ENCODE measurements at places on chromosomes 7 and 10.

DNA sequence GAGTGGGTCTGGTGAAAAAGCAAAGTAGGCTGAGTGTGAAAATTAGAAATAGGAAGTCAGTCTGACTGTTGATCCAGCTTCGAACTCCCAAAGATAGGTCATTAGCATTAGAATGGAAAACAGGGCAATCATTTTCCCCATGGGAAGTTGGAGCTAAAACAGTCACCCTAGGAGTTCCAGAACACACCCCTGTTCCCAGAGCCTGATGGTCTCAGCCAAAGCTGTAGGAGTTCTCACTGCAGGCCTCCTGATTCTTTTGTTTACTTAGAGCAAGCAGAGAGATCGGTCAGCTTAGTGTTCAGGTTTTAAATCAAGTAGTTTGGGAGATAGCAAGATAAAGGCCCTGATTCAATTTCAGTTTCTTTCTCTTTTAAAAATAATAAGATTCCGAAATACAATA, 28.8 kb upstream of the JCAD start:
- no peak for DNase-seq
- no peaks in the 10 kb centered on the region for H3K36me3 ChIP-seq
- no peak overlapping the region for H3K4me3 ChIP-seq
- H3K27me3 ChIP-seq = no peaks in the 10 kb centered on the region

- no peak overlapping the region for H3K4me3 ChIP-seq
- H3K4me1 ChIP-seq = no peaks in the 10 kb centered on the region
- peaks cover 2% of the 10 kb centered on the region for H3K27me3 ChIP-seq
- DNase-seq = no peak
Observed at GRCh38 chr7:158407581-158408317, 179.9 kb downstream of the PTPRN2 start.

DNA sequence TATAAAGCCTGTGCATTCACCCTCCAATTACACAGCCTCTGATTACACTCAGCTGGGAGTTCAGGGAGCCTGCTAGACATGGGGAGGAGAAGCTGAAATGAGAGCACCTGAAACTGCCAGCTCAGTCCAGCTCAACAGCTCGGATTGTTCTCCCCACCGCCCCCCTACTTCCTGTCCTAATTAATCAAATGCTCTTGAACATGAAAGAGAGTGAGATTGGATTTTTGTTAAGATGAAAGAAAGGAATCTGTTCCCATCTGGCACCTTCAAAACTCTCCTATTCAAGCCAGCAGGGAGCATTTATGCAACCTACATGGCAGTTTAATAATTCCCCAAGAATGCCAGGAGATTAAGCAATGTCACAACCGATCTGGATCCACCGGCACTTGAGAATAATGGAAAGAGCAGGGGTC, 98.0 kb downstream of the NPSR1 start:
- peaks cover 8% of the 10 kb centered on the region for H3K4me1 ChIP-seq
- H3K27me3 ChIP-seq = no peaks in the 10 kb centered on the region
- H3K4me3 ChIP-seq = no peak overlapping the region
- no peak overlapping the region for H3K27ac ChIP-seq

- H3K4me3 ChIP-seq = no peak overlapping the region
- peaks cover 4% of the 10 kb centered on the region for H3K4me1 ChIP-seq
- H3K27me3 ChIP-seq = peaks cover 23% of the 10 kb centered on the region
- no peak overlapping the region for H3K27ac ChIP-seq
- H3K36me3 ChIP-seq = no peaks in the 10 kb centered on the region
Observed at GRCh38 chr10:110547139-110547761, 20.2 kb upstream of the SMC3 start.

DNA sequence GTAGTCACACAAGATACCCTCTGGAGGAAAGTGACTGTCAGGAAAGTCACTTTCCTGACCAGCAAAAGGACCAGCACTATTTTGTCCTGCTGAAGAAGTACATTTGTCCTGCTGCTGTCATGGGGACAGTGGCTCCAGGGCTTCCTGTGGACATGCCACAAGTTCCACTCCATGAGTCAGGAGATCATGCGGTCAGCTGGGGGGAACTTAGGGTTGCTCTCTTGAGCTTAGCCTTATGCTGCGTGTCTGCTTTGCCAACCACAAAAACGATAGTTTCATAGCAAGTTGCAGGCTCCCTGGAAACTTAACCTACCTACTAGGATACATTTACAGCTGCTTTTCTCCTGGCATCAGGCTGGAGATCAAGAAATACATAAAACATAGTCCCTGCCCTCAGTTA, 19.8 kb upstream of the ALOX5 start:
- peaks cover 32% of the 10 kb centered on the region for H3K27me3 ChIP-seq
- DNase-seq = no peak
- no peaks in the 10 kb centered on the region for H3K4me1 ChIP-seq
- H3K36me3 ChIP-seq = no peaks in the 10 kb centered on the region

GRCh38 chr7:82742163-82742562, 298.6 kb upstream of the CACNA2D1 start:
- peaks cover 9% of the 10 kb centered on the region for H3K4me1 ChIP-seq
- H3K4me3 ChIP-seq = no peak overlapping the region
- H3K27me3 ChIP-seq = no peaks in the 10 kb centered on the region
- H3K36me3 ChIP-seq = no peaks in the 10 kb centered on the region
- DNase-seq = no peak
- no peak overlapping the region for H3K27ac ChIP-seq

- H3K4me1 ChIP-seq = peaks cover 14% of the 10 kb centered on the region
- H3K27ac ChIP-seq = no peak overlapping the region
- peaks cover 30% of the 10 kb centered on the region for H3K27me3 ChIP-seq
- no peak overlapping the region for H3K4me3 ChIP-seq
- DNase-seq = no peak
Observed at GRCh38 chr10:71671994-71672946, 47.3 kb downstream of the C10orf105 start.
